ENCODE measurements at places on chromosomes 13 and 19. TPM values are rescaled to one million over a fixed set of nuclear protein-coding genes. Genes with fewer than 3 reads are reported as not detected.
A peak's percentile ranks its signal among the peaks of the same experiment; 100 is the strongest.

- DNase-seq = peak; percentile 29
Observed at GRCh38 chr13:39855236-39855635, 199.8 kb downstream of the COG6 start.

KIR2DL1 gene
- total RNA-seq = not detected

LYPD3 gene
- 0.27 TPM for total RNA-seq

- no peak for DNase-seq
Observed at GRCh38 chr19:45939792-45940514, 25.4 kb upstream of the NANOS2 start.

- DNase-seq = no peak
Observed at GRCh38 chr13:75153834-75154233, 328.1 kb downstream of the TBC1D4 start.

IL11 gene
- 23.0 TPM for total RNA-seq

CNFN gene
- total RNA-seq = not detected

ONECUT3 gene
- total RNA-seq = not detected

DNA sequence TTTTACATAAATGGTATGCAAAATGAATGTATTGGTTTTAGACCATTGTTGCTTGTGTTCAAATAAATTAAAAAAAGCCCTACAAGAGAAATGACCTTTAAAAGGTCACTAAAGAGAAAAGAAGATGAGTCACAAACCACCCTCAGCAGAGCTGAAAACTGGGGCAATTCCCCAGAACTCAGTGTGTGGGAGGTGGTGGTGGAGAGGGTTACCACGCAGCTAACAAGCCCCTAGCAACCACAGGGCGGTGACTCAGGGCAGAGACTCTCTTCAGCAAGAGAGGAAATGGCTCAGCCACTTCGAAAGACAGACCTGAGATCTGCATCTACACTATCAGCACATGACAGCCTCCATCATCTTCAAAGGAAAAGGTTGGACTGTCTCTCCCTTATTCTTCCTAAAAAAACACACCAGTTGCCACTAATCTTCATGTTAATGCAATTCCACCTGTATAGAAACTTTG, 29.4 kb upstream of the NDFIP2 start:
- DNase-seq = peak; percentile 94

EXOC3L2 gene
- not detected for total RNA-seq

CEACAM20 gene
- total RNA-seq = not detected

PSG1 gene
- 11.0 TPM for total RNA-seq

NDFIP2 gene
- 21.7 TPM for total RNA-seq

GRCh38 chr19:13881692-13882418, 4.9 kb downstream of the NANOS3 start:
- DNase-seq = peak; percentile 57

FPR3 gene
- total RNA-seq = 0.10 TPM

FUT3 gene
- total RNA-seq = not detected

ZNF177 gene
- total RNA-seq = 3.1 TPM

Measured in M059J (cell line).